Ureter (tissue), 1 donor: ENCODE measurements at places on chromosomes 11 and 22. TPM values are rescaled to one million over a fixed set of nuclear protein-coding genes. Genes with fewer than 3 reads are reported as not detected.

The STX5 gene
- 30.1 TPM for total RNA-seq

The OR6A2 gene
- 0.68 TPM for total RNA-seq

The SEC14L6 gene
- 0.57 TPM for total RNA-seq

The OLFML1 gene
- 13.6 TPM for total RNA-seq

The KRTAP5-9 gene
- total RNA-seq = 10.3 TPM

The PHOX2A gene
- total RNA-seq = not detected

The GRK2 gene
- total RNA-seq = 75.9 TPM

The OR10W1 gene
- not detected for total RNA-seq

The PRR33 gene
- not detected for total RNA-seq

The F2 gene
- not detected for total RNA-seq

The HBB gene
- total RNA-seq = 144 TPM

The TMEM45B gene
- total RNA-seq = 94.3 TPM

The GLYATL2 gene
- not detected for total RNA-seq

The VPREB1 gene
- total RNA-seq = not detected

The PANX3 gene
- not detected for total RNA-seq

The OR5A1 gene
- total RNA-seq = not detected

The POU2AF2 gene
- total RNA-seq = 1.2 TPM

The LDHAL6A gene
- not detected for total RNA-seq

The RABL2B gene
- 44.3 TPM for total RNA-seq

The TLCD5 gene
- 5.6 TPM for total RNA-seq

The C11orf21 gene
- total RNA-seq = 2.3 TPM

The UBQLNL gene
- total RNA-seq = 1.4 TPM

The MUC5B gene
- total RNA-seq = not detected

The C22orf39 gene
- 31.5 TPM for total RNA-seq

The APOC3 gene
- total RNA-seq = 0.94 TPM

The TREH gene
- 0.44 TPM for total RNA-seq

The CDC45 gene
- 1.1 TPM for total RNA-seq

The C11orf97 gene
- total RNA-seq = not detected

The TRIM6 gene
- total RNA-seq = 13.5 TPM

The MOGAT2 gene
- total RNA-seq = 8.2 TPM

The KCNJ1 gene
- total RNA-seq = not detected

The OR51I1 gene
- total RNA-seq = 0.70 TPM

The ENDOD1 gene
- total RNA-seq = 36.7 TPM

The TSSK2 gene
- total RNA-seq = not detected

The APOA5 gene
- not detected for total RNA-seq

The CASP1 gene
- total RNA-seq = 39.6 TPM

The TYR gene
- not detected for total RNA-seq
